ENCODE measurements at places on chromosomes 12 and 14.

- DNase-seq = no peak
These were observed 21.3 kb downstream of the PRKD1 start for GRCh38 chr14:29906256-29906870.

DNA sequence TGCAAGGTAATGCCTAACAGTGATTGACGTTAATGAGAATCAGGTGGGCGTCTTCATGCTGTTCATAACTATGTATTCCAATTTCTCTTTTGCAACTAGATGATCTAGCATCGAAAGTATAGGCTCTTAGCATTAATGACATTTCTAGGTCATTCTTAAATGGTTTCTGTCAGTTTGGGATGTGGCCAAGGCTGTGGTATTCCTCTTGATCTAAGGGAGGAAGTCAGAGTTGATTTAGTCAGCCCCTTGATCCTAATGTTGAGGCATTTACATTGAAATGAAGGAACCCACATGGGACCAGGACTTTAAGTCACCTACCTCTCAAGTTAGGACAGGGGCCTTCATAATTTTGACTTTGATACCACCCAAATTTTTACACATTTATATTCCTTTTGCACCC lies 448.1 kb downstream of the NPAS3 start:
- no peak for DNase-seq

DNA sequence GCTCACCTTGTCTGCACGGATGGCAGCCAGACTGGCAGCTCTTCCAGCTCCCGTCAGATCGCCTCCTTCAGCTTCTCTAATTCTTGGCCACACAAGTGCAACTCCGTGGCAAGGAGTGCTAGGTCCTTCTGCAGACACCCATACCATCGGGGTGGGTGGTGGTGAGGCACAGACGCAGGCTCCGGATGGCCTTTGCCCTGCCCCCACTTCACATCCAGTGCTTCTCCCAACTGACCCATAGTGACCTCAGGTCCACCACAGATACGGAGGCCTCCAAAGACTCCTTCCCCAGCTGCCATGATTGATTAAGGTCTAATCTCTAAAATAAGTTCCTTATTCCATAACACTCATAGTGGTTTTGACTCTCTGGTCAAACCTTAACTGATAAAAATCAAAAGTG lies 19.9 kb upstream of the CD27 start:
- no peak for DNase-seq

GRCh38 chr12:131499864-131500190 lies 211.1 kb upstream of the SFSWAP start:
- no peak for DNase-seq

DNA sequence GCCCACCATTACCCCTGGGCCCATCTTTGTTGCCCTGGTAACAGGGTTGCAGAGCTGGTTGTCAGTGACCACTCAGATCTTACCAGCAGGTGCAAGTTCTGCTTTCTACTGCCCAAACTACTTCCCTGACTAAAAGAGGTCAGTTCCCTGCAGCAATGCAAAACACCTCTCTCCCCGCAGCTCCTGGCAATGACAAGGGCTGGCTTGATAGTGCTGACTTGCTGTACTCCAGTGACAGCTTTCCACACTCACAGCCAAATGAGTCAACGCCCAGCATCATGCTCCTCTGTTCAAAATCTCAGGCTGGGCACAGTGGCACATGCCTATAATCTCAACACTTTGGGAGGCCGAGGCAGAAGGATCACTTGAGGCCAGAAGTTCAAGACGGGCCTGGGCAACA lies 90.6 kb downstream of the CIT start:
- DNase-seq = no peak

DNA sequence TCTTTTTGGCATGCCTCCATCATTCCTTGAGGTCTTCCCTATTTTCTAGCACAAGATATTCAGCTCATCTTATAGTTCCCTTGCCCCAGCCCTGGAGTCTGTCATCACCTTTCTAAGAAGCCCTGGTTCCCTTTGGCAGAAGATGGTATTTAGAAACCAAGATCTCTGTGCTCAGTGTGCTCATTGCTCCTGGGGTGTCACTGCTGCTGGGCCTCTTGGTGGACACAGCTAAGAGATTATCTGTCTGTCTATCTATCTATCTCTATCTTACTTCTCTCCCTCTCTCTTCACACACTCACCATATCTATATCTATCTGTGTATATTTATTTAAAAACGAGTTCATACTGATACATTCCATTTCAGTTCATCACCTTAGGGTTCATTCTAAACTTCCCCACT lies 67.2 kb downstream of the DAO start:
- DNase-seq = no peak

DNA sequence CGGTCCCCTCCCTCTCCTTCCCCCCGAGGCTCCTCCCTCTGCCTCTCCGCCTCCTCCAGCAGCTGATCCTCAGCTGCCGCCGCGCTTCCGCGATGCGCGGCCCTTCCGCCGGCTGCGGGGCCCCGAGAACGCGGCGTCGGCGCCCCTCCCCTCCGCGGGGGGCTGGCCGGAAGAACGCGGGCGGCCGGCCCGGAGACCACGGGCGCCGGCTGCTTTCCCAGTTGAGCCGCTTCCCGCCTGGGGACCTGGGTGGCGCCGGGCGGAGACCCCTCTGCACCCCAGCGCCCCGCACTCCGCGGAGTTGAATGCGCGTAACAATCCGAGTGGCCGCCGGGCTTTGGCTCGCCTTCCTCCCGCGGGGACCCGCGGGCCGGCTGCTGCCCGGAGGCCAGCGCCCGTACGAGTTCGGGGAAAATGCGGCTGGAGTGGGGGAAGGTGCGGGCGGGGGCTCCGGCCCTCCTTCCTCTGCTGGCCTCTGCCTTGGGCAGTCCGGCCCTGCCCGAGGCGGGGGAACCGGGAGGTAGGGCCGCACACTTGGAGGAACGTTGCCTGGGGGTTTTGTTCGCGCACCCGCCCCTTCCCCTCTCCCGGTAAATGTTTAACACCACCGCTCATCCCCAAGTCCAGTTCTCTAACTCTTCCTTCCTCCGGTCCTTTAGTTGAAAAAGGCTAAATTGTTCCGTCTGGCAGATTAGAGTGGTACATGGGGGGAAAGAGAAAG lies 393 bp upstream of the DCAF5 start:
- no peak for DNase-seq

DNA sequence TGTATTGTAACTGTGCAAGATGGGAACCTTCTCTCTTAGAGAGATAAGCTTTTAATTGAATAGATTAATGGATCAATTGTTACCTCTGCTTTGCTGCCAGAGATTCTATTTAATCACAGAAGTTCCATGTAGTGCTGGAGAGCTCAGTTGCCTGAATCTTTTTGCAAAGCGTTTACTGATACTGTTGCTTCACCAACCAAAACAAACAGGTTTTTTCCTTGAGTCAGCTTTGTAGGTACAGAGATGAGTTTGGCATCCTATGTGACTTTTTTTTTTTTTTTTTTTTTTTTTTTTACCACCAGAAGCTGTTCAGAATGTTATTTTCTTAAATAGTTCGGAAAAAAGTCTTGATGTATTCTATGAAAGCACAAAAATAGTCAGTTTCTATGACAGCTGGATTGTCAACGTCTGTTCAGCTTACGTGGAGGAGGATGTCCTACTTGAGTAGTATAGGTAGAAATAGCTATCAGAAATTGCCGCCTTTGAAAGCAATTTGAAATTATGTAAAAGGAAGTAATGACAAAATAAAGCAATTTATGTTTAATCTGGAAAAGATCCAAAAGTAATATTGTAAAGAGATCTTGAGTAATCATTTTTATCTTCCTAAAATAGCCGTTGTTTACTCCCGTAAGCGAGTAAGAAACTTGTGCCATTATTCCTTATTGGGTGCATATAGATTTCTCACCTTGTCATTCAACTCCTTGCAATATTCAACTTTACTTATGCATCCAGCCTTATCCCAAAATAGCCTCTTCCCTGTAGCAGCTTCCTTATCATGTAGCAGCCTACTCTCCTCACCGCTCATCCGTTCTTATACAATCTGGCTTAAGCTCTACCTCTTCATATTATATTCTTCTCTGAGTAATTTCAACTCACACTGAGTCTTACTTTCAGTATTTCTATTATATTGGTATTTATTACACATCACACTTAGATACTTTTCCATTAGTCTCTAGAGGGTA lies 5.2 kb downstream of the LRRK2 start:
- DNase-seq = no peak

DNA sequence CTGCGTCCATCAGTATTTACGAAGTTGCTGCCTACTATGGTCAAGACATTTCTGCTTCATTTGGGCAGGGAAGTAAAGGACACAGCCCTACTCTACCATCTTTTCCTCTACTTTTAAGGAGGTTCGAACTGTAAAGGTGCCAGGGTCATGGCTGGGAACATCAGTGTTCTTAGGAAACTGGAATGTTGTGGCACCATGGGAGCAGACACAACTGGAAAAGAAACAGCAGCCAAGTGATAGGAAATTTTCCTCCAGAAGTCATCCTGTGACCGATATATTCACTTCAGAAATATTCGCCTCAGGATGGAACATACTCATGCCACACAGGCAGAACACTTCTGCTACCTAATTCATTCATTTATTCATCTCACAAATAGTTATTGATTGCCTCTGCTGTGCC lies 104.4 kb downstream of the ETV6 start:
- DNase-seq = no peak

DNA sequence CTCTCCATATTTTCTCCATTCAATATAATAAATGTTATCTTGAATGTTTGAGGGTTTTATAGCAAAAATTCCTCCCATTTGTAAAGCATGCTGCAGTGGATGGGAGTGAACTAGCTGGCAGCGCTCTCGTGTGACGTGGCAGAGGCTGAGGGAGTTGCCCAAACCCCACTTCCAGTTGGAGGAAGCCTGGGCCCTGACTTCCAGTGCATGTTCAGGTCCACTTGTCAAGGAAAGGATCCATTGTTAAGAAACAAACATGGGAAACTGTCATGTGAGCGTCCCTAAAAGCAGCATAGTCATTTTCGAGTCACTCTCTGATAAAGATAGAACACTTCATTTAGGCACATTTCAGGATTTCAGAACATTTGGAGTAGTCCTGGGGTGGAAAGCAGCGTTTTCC lies 116.6 kb downstream of the SLC25A47 start:
- no peak for DNase-seq

DNA sequence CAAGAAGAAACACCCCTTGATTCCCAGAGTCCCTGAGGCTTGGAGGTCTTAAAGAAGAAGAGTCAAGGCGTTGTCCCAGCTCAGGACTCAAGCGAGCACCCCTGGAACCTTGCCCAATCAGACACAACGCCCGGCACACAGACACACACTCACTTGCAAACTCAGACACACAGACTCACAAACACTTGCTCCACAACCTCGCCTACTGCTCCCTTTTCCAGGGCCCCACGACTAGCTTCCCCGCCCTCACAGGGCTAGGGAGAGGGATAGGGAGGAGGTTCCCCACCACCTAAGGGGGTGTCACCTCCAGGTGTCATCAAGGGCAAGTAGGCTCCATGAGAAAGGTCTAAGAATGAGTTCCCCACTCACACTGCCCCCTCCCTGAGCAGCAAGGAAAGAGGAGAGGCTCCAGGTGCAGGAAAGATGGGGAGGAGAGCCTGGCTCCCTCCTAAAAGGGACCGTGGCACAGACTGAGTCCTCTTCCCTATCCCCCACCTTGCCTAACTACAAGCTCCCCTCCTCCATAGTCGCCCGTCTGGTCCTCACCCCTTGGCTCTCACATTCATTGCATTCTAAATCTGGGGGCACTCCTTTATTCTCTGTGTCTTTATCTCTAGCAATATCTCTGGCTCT lies 717 bp downstream of the WNT10B start:
- DNase-seq = no peak

GRCh38 chr12:126193190-126193589 lies 1128.0 kb downstream of the AACS start:
- no peak for DNase-seq

- no peak for DNase-seq
These were observed 62.8 kb upstream of the EGLN3 start for GRCh38 chr14:34013721-34014060.

GRCh38 chr12:69688471-69689427 lies 10.4 kb downstream of the BEST3 start:
- DNase-seq = no peak

- no peak for DNase-seq
These were observed 33.6 kb upstream of the CRY1 start for GRCh38 chr12:107126796-107127481.

DNA sequence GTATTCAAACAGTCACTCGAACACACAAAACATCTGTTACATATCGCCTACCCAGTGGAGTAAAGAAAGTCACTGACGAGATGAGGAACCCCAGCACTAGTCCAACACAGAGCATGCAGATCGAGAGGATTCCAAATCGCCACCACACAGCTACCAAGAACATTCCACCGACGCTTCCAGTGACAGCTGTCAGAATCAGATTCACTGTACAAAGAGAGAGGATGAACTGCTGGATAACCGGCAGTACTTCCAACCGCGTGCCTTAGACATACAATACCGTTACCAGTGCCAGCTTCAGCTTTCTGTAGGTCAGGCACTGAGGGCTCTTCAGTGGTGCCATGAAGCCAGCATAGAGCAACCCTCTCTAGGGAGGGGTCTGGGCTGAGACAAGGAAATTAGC lies 34.5 kb downstream of the TM7SF3 start:
- DNase-seq = no peak

GRCh38 chr14:67411820-67412421 lies at the start of gene PLEK2:
PLEK2 (minus strand) TSS chr14:67412165; CDS start chr14:67412059, 106 bp downstream.
- DNase-seq = no peak

DNA sequence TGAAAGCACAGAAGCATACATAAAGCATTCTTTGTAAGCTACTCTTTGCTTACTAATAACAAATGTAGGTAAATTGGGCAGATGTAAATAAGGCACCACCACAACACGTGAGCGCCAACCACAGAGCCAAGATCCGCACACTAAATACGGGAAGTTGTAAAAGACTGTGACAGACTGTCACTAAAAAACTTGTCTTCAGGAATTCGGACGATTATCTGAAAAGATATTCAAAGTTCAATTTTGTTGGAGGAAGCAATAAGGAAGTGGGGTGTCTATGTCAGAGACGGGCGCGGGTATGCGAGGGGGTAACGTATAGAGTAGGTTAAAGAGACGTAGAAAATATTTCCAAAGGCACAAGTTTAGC lies 1.5 kb upstream of the HSP90B1 start:
- no peak for DNase-seq

GRCh38 chr12:88574278-88574677 lies 6.0 kb downstream of the KITLG start:
- DNase-seq = no peak

DNA sequence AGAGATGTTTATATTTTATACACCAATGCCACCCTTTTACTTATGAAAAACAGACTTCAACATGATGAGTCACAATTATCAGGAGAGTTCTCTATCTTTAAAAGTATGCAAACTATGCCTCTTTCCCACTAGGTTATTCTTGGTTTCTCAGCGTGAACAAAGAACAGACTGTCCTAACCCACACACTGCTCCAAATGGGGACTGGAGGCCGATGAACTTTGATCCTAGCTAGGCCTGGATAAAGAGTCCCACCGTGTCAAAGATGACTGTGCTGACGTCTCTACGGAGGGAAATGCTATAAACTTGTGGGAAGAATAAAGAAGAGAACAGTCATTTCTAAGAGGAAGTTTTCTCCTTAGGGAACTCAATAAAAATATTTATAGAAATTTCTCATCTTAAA lies 160.1 kb downstream of the EPS8 start:
- DNase-seq = no peak

DNA sequence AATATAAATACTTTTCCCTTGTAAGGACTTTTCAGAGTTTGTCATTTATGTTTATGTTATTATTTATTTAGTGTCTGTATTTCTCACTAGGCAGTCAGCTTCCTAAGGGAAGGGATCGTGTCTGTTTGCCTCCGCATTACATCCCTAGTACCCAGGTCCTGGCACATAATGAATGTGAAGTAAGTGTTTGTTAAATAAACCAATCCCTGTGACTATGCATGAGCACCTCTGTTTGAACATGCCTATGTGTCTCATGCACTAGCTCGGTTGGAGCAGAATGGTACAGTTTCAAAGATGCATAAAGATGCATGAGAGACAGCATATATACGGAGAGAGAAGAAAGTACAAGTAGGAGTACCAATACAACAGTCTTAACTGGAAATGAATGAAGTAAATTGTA lies 99.3 kb downstream of the KIF21A start:
- no peak for DNase-seq

All from nucleus accumbens (tissue), 56 donors.